ENCODE measurements at places on chromosomes 2 and 18.

GRCh38 chr2:219325136-219325535 is 7.4 kb downstream of the RESP18 start:
- H3K36me3 ChIP-seq = no peaks in the 10 kb centered on the region
- H3K4me1 ChIP-seq = peaks cover 3% of the 10 kb centered on the region
- H3K27ac ChIP-seq = no peak overlapping the region
- no peak for DNase-seq
- H3K4me3 ChIP-seq = no peak overlapping the region

- H3K36me3 ChIP-seq = no peaks in the 10 kb centered on the region
- H3K27ac ChIP-seq = no peak overlapping the region
- H3K4me1 ChIP-seq = no peaks in the 10 kb centered on the region
- DNase-seq = no peak
Measured at GRCh38 chr18:12059334-12060181, 34.1 kb upstream of the ANKRD62 start.

DNA sequence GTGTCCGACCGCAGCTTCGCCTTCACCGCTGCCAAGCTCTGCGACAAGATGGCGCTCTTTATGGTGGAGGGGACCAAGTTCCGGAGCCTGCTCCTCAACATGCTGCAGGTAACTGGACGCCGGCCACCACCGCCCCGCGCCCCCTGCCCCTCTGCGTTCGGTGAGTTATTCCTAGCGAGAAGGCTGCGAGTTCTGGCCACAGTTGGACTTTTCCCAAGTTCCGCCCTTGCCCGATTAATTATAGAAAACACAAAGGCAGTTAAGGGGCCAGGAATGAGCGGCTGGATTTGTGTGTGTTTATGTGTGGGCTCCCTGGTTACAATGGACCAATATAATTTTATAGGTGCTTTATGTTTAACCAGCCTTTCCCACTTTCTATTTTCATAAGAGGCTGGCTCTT is 189.2 kb downstream of the SMAD7 start:
- H3K27me3 ChIP-seq = no peaks in the 10 kb centered on the region
- H3K36me3 ChIP-seq = no peaks in the 10 kb centered on the region
- DNase-seq = no peak
- H3K27ac ChIP-seq = no peak overlapping the region
- no peaks in the 10 kb centered on the region for H3K4me1 ChIP-seq

DNA sequence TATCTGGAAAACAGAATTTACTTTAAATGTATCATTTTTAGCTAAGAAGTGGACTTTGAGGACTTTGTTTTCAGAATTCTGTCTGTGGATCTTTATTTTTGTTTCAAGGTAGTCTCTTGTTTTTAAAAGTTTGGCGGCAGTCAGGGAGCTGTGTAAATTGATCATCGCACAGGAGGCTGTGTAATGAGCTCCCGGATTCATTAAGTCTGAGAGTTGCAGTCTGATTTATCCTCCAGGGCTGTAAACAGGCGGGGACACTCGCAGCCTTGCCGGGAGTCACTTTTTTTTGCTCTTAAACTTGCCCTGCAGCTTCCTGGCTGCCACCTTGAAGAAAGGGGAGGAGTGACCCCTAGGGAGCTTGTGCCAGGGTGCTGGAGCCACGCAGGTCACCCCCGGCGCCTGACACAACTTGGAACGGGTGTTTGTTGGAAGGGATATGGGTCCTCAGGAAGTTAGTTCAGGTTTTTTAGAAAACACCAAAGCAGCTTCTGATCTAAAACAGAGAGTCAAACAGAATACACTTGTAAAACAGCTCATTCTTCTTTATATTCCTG is 76.2 kb downstream of the DCDC2C start:
- H3K4me1 ChIP-seq = peaks cover 6% of the 10 kb centered on the region
- peaks cover 9% of the 10 kb centered on the region for H3K27me3 ChIP-seq
- H3K4me3 ChIP-seq = no peak overlapping the region
- H3K36me3 ChIP-seq = no peaks in the 10 kb centered on the region
- no peak for DNase-seq
- no peak overlapping the region for H3K27ac ChIP-seq

All from activated T-helper 2 cell treated with anti-CD3 and anti-CD28 coated beads, Interferon-gamma antibody, Interleukin-2, Interleukin-4, amounts not matched to agents 10 μg/mL and 5 μg/mL and 100 μg/mL, durations not matched to agents 14 hours and 24 hours and 36 hours (primary cell).